HS-27A (cell line): ENCODE measurements at places on chromosomes 3 and 15.

GRCh38 chr15:50519740-50520425 is 26.6 kb downstream of the USP50 start:
- DNase-seq, result no peak

DNA sequence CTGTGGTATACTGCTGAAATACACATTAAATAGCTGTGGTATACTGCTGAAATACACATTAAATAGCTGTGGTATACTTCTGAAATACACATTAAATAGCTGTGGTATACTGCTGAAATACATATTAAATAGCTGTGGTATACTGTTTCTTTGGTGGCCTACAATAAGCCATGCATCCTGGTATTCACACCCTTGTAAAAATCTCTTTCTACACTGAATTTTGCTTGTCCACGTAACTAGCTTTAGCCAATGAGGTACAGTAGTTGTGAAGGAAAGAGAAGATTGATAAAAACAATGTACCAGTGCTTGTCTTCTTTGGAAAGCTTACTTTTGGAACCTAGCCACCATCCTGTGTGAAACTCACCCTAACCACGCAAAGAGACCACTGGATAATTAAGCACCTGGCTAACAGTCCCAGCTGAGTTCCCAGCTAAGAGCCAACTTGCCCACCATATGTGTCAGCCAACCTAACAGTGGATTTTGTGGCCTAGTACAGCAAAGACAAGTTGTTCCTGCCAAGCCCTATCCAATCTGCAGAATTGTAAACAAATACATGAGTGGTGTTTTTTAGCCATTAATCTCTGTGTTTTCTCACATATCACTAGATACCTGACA is 103.4 kb upstream of the MELTF start:
- DNase-seq, result no peak

GRCh38 chr15:97566961-97567360 is 393.5 kb upstream of the ARRDC4 start:
- DNase-seq, result no peak

DNA sequence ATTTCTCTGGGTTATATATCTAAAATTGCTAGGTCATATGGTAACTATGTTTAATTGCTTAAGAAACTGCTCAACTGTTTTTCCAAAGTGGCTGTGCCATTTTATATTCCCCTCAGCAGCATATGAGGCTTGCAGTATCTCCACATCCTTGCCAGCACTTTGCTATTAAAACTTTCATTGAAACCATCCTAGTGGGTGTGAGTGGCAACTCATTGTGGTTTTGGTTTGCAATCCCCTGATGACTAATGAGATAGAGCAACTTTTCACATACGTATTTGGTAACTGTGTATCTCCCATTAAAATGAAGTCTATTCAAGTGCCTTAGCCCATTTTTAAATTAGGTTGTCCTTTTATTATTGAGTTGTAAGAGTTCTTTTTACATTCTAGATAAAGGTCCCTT is 17.3 kb downstream of the KPNA1 start:
- no peak for DNase-seq

- DNase-seq, result peak; percentile 97
These were observed 111.7 kb downstream of the LMLN start for GRCh38 chr3:198071602-198072287.

- no peak for DNase-seq
These were observed 21.1 kb upstream of the GAP43 start for GRCh38 chr3:115602194-115602593.

DNA sequence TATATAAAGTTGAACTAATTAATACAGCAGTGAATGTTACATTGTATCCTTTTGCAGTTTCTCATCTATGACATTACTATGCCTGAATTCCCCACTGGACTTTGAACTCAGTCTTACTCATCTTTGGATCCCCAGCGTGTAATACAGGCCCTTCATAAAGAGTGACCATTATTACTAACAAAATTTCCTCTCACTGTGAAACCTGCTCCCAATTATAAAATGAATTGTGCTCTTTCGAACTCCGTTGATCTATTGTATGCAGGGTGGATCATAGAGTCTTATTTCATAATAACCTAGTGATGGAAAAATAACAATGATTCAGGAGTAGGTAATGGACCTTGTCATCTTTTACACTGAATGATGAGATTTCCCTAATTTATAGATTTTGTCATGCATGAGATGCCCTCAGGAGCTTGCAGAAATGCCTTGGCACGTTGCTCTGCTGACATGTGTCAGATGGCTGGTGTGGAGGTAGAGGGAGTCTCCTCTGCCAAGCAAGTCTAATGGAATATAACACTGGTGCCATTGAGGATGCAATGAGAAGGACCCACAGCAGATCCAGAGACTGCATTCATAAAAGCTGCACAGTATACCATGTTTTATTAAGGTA is 25.5 kb downstream of the B3GNT5 start:
- DNase-seq, result no peak

DNA sequence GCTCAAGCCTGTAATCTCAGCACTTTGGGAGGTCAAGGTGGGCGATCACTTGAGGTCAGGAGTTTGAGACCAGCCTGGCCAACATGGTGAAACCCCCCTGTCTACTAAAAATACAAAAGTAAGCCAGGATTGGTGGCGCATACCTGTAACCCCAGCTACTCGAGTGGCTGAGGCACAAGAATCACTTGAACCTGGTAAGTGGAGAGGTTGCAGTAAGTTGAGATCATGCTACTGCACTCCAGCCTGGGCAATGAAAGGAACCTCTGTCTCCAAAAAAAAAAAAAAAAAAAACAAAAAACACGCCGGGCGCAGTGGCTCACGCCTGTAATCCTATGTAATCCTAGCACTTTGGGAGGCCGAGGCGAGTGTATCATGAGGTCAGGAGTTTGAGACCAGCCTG is 18.9 kb upstream of the AP4E1 start:
- DNase-seq, result no peak

DNA sequence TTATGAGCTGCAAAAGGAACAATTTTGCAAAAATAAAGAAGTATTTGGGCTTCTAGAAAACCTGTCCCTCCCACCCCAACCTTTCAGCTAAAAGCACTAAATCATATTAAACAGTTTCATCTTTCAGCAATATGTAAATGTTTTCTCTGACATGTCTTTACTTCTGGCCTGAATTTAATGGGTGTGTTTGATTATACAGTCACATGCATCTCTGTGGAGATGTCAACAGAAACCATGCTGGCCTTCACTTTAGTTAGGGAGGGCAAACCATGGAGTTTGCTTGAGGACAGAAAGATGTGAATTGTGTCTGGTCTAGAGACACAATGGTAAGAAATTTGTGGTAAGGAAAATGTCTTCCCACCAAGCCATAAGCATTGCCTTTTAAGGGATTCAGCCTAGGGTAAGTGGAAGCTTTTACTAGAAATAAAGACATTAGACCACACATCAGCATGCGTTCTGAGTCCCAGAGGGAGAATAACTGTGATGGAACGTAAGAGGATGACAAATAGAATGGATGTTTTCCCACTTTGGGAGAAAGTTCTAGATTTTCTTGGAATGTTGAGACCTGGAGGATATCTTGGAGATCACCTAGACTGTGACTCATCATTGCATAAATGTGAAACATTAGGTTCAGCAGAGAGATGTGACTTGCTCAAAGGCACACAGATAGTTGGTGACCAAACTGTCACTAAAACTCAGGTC is 68.9 kb downstream of the ST8SIA2 start:
- DNase-seq, result no peak

DNA sequence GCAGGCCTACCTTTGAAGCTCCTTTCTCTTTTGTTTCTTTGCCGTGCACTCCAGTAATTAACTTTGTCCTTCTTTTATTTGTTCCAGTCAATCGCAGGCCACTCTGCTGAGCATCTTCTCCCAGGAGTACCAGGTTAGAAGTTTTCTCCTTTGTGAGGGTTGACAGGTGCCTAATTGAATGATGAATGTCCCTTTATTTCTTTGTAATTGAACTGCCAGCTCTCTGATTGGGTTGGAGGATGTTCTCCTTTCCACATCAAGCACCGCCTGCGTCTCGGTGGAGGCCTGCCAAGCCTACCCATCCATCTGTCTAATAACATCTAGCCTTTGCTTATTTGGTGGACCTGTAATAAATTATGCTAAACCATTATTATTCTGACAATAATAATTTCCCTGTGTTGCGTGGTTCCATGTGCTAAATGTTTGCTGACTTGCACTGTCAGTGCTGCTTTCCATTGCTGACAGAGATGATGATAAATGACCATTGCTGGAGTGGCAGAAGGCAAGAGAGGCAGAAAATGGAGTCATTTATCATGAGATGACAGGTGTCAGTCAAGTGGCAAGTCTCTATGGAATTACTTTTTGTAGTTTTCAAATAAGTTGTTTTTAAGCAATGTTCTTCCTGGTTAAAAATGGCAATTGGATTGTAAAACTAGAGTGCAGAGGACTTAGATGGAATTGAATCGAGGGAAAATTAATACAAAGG is 64.9 kb downstream of the CDIN1 start:
- DNase-seq, result no peak

GRCh38 chr3:137110392-137110996 is 152.7 kb downstream of the IL20RB start:
- no peak for DNase-seq

DNA sequence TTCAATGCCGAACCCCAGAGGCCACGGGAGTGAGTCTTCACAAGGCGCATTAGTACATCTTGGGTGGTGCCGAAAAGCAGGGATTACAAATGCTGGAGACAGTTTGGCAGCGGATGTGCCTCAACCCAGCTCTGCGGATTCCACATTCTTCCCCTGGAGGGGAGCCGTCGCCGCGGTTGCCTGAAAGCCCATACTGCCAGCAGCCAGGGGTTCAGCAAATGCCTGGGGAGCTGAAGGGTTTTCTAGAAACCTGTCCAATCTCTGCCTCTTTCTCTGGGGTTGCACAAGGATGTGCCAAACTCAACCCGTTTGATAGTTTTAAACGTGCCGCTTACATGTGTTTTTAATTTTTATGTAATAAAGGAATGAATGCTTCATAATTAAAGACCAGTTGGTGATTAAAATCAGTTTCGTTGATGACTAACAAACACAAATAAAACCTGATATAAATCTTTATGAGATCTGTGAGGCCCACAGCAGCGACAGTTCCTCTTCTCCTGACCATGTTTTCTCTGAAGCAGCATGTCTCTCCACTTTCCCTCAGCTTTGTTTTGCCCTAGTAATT is 74.6 kb upstream of the LEKR1 start:
- DNase-seq, result peak; percentile 51

- DNase-seq, result no peak
These were observed 17.7 kb upstream of the PRR20G start for GRCh38 chr3:127305499-127306060.

DNA sequence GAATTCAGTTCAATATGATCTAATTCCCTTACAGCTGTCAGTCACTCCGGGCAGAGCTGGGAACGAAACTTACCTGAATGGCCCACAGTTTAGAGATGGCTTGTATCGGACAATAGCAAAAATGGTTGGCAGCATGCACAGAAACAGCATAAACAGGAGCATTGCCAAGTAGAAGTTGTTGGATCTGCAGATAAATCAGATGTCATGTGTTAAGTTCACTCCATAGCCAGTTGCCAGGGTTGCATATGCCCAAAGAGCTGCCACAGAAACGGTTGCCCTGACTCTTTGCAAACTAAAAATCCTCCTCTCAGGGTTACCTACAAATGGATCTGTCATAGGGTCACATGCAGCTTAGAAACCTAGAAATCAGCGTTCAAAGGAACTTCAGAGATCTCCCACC is 15.4 kb upstream of the STARD5 start:
- DNase-seq, result no peak

DNA sequence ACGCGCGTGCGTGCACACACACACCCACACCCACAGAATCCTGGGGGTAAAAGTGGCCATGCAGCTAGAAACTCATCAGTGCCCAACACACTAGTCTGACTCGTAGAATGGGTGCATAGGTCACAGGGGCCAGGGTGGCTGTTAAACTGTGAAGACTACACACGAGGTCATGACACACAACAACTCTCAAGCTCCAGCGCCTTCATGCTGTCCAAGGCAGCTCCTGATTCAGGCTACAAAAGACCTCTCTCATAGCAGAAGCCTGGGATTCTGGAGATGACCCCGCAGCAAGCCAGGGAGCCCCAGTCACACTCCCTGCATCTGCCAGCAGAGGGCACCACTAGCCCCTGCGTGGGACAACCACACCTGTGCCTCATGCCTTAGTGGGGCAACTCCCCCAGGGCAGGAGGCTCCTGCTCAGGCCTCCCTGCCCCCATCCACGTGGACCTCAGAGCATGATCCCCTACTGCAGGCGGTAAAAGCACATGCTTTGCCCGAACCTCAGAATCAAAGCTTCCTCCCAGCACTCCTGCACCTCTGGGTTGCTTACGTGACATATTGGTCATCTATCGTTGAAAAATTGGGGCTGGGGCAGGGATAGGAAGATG is 93.1 kb downstream of the LRIG1 start:
- no peak for DNase-seq

DNA sequence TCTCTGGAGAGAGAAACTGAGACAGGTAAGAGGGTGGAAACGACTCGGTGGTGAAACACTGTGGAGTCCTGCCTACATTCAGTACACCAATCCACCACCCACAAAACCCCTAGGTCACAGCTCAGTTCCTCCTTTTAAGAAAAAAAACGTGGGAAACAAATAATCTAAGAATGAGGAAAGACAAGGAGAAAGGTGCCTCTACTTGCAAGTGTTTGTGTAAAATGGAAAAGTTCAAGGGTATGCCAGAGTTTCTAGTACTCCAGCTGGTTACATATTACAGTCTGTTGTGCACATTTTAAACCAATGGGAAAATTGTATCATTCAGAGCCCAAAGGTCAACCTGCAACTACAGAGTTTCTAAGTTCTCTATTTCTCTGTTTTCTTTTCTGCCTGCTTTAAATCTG is 32.2 kb downstream of the HGD start:
- no peak for DNase-seq

- DNase-seq, result no peak
These were observed 337.5 kb downstream of the MFSD1 start for GRCh38 chr3:159139326-159139725.

DNA sequence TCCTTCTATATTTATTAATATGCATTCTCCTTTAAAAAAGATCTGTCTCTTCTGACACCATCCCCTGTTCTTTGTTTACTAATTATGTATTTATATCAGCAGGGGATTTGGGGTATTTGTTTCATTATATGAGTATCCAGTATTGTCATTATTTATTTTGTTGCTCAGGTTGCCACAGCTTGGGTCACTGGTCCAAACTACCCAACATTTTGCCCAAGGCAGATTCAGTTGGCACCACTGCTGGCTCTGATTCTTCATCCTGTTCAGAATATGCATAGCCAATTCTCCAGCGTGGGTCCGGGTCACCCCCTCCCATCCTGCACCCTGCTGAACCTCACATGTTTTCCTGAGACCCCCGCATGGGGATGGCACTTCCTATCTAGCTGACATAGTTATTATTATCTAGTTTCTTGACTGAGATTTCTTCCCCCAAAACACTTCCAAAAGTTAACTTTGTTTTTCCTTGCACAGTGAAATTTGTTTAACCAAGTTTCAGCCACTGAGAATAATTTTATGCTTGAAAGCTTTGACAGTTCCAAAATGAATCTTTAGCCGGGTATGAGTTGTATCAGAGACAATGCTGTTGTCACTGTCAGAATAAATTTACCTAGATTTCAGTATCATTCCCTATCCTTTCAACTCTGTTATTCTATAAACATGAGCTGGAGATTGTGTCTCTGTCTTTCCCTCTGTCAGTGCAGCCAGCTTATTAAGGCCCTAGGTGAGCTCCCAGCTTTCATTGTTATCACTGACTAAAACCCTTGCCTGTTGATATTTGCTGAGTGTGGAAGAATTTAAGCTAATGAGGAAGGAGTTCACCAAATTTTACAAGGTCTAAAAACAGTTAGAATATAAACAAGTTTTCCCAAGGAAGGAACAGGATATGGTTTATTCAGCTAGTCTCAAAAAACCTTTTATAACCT is 70.3 kb downstream of the TGFBR2 start:
- DNase-seq, result no peak
